AG10803 (cell line): ENCODE measurements at places on chromosomes 1 and 21.

DNA sequence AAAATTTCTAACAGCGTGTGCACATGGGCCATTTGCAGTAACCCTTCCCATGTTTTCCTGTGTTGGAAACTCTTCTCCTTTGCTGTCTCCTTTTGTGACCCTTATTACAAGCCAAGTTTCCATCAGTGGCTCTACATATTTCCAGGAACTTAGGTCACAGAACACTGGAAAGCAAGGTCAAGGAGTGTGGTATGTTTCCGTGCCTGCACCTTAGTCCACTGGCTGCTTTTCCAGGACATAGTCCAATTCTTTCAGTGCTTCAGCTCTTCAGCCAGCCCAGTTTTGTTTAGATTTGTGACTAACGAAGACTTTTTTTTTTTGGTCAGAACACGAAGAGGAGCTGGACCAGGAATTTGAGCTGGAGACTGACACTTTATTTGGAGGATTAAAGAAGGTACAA is 33.8 kb downstream of the HHAT start:
- DNase-seq, result peak; percentile 70

GRCh38 chr1:210663730-210664573 is 335.2 kb downstream of the HHAT start:
- no peak for DNase-seq

- DNase-seq, result peak; percentile 60
Measured at GRCh38 chr1:223140611-223141405, 2.2 kb downstream of the TLR5 start.

GRCh38 chr1:152309955-152310354 is 15.1 kb downstream of the FLG start:
- no peak for DNase-seq

GRCh38 chr1:206575894-206576737 is 36.1 kb downstream of the EIF2D start:
- no peak for DNase-seq

DNA sequence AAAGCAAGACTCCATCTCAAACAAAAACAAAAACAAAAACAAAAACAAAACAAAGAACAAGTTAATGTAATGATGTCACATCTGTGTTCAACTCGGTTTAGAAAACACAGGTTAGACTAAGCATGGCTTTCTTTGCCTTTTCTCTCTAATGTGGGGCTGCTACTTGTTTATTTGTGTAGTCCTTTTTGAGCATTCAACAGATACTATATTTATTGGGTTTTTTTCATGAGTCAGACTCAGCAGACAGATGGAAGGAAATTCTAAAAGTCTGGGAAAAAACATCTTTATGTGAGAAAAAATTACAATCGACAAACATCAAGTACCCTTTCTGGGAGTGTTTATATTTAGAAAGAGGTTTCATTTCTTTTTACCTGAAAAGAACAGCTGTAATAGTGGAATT is 22.3 kb upstream of the OTUD3 start:
- no peak for DNase-seq

DNA sequence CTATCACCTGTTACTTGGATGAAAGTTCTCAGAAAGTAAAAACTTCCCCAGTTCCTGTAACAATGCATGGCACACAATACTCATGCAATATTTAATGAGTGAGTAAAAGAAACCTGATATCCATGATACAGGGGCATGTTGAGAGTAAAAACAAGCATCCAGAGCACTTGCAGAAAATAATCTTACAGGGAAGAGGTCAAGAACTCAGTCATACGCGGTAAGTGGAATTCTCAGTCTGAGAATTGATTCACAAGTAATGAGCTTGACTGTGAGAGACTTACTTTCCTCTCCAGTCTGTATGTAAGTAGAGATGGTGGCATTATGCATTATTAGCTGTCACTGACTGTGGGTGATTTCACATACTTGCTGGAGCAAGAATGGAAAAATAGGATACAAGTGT is 976.9 kb downstream of the BRINP3 start:
- DNase-seq, result no peak

DNA sequence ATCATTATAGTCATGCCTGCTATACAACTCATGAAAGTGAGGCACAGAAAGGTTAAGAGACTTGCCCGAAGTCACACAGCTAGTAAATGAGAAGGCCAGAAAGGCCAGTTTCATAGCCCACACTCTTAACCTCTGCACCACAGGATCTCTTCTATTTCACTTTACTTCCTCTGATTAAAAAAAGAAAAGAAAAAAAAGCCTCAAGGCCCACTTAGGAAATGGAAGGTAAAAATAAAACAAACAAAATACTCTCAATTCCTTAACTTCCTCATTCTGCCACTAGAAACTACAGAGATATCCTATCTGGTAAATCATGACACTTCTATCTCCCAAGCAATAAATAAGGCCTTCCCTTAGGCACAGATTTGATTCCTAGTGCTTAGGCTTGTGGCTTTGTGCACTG is 7.6 kb upstream of the ENAH start:
- no peak for DNase-seq

DNA sequence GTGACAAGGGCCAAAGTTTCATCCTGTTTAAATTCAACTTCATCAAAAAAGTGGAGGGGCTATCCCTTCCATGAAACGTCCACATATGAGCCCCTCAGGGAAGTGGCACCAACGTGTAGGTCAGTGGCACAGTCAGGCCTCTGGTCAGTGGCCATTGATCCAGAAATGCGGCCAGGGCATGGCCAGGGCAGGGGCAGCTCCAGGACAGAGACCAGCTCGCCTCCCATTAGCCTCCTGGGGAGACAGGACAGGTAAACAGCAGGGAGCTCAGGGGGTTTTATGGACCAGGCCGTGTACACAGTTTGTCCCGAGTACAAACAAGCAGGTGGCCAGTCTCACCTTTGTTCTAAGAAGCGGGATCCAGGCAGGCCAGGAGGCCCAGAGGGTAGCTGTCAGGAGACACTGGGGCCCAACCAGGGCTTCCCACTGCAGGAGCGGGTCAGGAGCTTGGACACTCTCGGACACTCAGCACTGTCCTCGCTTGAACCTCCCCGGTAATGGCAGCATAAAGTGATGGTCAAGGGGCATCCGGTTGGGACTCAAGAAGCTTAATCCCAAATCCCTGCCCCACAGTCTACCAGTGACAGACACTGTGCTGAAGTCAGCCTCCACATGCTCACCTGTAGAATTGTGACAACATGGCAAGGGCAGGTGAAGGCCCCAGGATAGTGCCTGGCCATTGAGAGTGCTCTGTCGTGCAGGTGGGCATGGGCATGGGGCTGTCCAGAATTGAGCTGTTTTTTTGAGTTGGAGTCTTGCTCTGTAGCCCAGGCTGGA is 144.1 kb upstream of the ERRFI1 start:
- DNase-seq, result no peak

GRCh38 chr1:3069491-3070308 is 697 bp downstream of the PRDM16 start:
- DNase-seq, result peak; percentile 47

DNA sequence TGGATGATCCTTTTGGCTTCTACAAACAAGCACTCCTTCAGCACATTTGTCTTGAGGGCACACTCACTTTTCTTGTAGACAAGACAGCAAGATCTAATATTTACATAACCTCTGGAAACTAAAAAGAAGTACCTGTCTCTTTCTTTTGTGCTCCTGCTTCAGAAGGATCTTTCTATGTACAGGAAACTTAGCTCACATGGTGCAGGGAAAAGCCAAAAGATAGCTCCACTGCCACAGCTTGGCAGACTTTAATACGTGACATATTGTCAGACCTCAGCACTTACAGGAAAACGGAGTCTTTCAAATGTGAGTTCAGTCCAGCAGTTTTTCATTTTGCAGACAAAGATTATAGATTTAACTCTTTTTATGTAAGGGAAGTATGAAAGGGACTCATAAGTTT is 225.5 kb upstream of the SAMSN1 start:
- DNase-seq, result no peak

- no peak for DNase-seq
Measured at GRCh38 chr1:157234705-157235273, 96.6 kb upstream of the ETV3 start.

GRCh38 chr1:234944439-234945344 is 183.9 kb downstream of the TOMM20 start:
- no peak for DNase-seq

DNA sequence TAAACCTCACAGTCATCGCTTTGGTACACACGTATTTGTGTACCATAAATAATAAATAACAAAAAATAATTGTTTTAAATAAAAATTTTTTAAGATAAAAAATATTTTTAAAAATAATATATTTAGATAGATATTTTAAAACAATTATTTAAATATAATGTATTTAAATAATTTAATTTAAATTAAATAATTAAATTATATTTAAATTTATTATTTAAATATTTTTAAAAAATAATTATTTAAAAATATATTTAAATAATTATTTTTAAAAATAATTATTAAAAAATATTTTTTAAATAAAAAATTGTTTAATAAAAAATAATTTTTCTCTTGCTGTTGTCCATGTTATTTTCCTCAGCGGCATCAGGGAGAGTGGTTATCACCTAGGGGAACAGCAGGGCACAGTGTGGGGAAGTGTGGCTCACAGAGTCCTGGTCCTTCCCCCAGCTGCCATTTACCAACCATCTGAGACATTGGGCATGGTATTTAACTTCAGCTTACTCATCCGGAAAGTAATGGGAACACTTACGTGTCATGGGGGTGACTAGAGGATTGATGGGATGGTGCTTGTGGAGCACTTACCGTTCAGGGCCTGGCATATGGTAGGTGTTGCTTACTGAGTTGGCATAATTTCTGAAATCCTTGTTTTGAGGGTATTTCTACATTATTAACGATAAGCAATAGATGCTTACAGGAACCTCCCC is 92.9 kb upstream of the TSPAN2 start:
- peak; percentile 52 for DNase-seq

- DNase-seq, result no peak
Measured at GRCh38 chr1:194795917-194796593, 1609.6 kb upstream of the B3GALT2 start.
